AG09319 (cell line): ENCODE measurements at places on chromosomes 13 and 19.

GRCh38 chr13:73767191-73767741 is 366.9 kb downstream of the KLF12 start:
- DNase-seq: no peak

DNA sequence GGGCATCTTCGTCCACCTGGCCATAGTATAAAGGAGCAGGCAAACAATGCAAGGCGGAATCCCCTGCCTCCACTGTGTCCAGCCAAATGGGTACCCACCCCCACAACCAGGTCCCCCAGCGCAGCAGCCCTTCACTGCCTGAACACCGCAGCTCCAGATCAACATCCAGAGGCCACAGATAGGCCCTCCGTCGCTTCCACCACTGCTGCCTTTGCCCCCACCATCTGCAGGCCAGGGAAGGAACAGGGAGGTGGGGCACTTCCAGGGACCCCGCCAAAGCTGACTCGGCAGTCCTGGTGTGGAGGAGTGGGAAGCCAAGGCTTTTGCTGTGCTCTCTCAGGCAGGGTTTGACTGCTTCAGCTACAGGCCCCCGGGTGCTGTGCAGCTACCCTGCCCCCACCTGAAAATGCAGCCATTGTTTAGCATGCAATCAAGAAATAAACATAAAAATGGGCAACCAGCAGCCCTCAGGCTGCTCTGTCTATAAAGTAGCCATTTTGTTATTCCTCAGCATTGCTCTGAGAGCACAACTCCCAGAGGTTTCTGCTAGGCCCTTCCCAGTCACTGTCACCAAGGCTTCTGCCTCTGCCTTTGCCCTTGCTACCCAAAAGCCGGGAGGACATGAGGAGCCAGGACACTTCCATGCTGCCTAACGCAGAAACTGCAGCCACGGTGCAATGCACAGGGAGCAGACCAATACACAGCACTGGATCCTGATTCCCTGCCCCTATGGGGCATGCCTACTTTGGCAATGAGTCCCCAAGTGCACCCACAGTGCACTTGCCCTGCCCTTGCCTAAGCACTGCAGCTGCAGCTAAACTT is 733.2 kb upstream of the KLHL1 start:
- no peak for DNase-seq

- no peak for DNase-seq
Measured at GRCh38 chr13:45434556-45435371, 16.6 kb upstream of the SLC25A30 start.

DNA sequence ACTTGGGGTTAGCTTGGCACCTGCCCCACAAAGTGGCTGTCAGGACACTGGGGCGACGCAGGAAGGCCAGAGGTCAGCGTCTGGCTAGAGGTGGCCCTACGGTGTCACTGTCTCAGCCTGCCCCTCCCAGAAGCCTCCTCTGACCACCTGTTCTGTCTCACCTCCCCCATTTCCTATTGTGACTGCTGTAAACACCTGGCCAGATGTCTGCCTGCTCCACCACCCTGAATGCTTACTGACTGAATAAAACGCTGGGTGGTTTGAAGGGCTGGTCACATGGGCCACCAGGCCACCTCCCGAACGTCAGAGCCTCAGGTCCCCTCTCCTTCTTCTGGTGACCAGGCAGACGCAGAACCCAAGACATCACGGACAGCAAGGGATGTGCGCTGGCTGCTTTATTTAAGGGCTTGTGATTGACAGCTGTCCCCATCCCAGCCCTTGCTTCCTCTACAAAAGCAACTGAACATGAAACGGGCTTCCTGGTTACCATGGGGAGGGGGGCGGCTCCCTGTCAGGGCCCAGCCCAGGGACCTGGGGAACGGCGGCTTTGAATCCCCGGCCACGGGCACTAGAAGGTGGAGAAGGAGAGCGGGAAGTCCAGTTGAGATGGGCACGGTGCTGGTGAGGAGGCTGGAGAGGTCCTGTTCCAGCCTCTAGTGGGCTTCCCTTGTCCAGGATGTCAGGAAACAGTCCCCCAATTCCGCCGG is 6.2 kb downstream of the ELOF1 start:
- DNase-seq: no peak

- no peak for DNase-seq
Measured at GRCh38 chr13:98976338-98976737, 1.5 kb downstream of the DOCK9 start.
